Activated CD8-positive, alpha-beta memory T cell treated with anti-CD3 and anti-CD28 coated beads for 4 hours (primary cell): ENCODE measurements at places on chromosomes 11 and 22.

DNA sequence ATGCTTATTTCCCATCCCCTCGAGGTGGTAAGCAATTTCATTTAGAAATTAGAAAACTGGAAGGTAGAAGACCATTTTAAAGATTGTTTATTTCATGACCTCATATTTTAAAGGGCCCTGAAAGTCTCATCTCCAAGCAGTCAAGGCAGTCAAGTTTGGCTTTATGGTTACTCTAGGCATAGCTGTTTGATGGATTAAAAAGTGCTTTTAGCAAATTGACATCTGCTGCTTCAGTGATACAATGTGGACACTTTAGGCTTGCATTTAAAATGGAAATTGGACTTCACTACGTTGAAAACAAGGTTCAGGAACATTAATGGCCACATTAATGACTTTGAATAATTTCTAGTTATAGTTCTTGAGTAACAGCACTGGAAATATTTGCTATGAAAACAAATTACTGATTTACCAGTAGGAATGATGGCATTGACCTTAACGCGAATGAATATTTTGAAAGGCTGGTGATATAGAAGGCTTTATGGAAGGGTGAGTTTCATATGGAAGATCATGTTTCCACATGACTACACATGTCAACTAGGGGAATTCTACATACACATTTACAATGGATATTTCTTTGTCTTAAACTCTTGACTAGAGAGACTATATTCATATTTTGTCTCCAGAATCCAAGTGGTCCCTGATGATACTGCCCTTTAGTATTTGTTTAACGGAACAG lies 873.5 kb downstream of the JRKL start:
- DNase-seq: no peak

GRCh38 chr22:37995460-37995859 lies 11.1 kb upstream of the SOX10 start:
- no peak for DNase-seq

DNA sequence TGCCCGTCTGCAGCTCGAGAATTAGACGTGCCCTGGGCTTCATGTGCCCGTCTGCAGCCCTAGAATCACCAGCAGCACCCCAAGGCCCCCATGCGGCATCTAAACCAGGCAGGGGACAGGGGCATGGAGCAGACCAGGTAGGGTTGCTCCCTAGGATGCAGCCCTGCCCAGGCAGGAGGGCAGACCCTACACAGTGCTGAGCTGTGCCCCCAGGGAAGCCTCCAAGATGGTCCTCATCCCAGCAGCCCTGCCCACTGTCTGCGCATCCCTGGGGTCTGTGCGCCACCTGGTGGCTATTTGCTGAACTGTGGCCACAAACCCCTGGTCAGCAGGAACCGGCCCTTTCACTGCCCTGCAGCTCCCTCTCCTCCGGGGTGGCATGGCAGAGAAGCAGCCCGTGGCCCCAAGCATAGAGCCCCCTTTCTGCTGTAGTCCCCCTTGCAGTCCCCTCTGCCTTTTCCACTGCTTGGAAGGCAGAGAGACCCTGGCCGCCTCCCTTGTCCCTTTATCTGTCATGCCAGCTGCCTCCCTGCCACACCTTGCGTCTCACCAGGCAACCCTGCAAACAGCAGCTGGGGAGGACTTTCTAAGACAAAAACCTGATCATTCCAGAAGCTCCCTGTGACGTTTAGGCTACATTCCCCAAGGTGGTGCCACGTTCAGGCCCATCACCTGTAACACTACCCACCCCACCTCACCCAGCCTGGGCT lies 86.6 kb downstream of the KCNQ1 start:
- peak; percentile 35 for DNase-seq

GRCh38 chr11:110156503-110156902 lies 63.3 kb downstream of the ZC3H12C start:
- no peak for DNase-seq

DNA sequence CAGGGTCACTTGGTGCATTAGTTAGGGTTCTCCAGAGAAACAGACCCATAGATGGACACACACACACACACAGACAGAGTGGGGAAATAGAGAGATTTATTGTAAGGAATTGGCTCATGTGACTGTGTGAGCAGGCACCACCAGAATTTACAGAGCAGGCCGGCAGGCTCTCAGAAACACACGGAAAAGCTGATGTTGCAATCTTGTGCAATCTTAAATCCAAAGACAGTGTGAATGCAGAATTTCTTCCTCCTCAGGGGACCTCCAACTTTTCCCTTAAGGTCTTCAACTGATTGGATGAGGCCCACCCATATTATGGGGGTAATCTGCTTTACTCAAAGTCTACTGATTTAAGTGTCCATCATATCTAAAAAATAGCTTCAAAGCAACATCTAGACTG lies 49.8 kb downstream of the APIP start:
- DNase-seq: no peak

GRCh38 chr11:69427906-69428880 lies 53.3 kb upstream of the LINC01488 start:
- no peak for DNase-seq

- no peak for DNase-seq
These were observed 2.1 kb downstream of the RNF141 start for GRCh38 chr11:10538924-10539323.

- DNase-seq: no peak
These were observed 16.5 kb upstream of the APOBEC3A start for GRCh38 chr22:38940811-38941384.

GRCh38 chr11:63629426-63629825 lies 15.2 kb upstream of the PLAAT3 start:
- no peak for DNase-seq

- no peak for DNase-seq
These were observed 16.3 kb downstream of the LDHAL6A start for GRCh38 chr11:18471995-18472394.

DNA sequence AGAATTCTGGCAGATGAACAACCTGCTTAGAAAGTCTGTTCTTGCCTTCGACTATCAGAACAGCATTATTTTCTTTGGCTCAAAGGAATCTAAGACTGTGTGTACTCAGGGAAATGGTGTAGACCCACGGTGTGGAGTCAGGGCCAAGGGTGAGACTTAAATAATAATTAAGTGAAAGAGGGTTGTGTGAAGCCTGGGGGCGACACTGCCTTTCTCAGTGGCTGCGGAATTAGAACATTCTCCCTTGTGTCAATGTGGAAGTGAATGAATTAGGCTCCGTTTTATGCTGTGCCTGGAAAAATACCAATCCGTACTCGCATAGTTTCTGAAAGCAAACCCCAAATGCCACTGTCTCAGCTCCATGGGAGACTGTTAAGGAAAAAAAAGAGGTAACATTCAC lies 50.7 kb downstream of the NAV2 start:
- DNase-seq: no peak
